Activated CD4-positive, alpha-beta memory T cell treated with anti-CD3 and anti-CD28 coated beads, Interleukin-2, amount 10 ng/mL, durations not matched to agents 7 days and 5 days (primary cell): ENCODE measurements at places on chromosomes 3 and 15. TPM values are rescaled to one million over a fixed set of nuclear protein-coding genes. Genes with fewer than 3 reads are reported as not detected.

- DNase-seq: no peak
- H3K27me3 ChIP-seq: peaks cover 36% of the 10 kb centered on the region
- no peaks in the 10 kb centered on the region for H3K4me1 ChIP-seq
- H3K36me3 ChIP-seq: no peaks in the 10 kb centered on the region
Measured at GRCh38 chr3:124459678-124460077, 270.6 kb upstream of the UMPS start.

Gene TM4SF1
- total RNA-seq: not detected

Gene RASGRF1
- not detected for total RNA-seq

DNA sequence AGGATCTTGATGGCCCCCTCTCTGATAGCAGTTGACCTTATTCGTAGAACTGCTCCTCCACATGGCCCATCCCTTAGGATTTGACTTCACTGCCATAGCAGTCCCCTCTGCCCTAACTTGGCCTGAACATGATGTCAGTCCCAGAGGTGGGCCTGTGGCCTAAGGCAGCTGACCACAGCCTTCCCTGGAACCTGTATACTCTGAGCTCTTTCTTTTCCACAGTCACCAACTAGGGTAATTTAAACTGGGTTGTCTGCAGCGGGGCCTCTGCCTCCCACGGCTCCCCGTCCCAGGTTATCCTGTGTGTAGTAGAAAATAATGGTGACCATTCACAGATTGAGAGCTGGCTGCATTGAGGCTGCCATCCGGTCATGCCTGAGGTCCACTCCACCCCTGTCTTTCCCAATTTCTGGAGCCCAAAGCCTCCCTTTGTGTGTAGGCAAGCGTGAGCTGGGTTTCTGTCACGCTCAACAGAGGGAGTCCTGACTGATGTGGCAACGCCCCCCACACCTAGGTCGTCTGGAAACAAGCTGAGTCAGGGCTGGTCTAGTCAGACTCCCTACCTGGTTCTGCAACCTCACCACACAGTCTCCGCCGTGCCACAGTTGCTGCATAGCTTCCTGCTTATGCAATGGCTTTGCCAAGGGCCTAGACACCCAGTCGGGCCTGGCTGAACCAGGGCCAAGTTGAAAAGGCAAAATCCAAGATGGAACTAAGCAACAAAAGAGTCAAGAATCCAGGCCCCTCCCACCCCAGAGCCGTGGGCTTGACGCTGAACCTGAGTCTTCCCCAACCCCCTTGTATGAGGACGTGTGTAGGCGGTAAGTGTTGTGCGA lies 284.5 kb downstream of the XXYLT1 start:
- H3K4me1 ChIP-seq: no peaks in the 10 kb centered on the region
- H3K36me3 ChIP-seq: no peaks in the 10 kb centered on the region
- H3K4me3 ChIP-seq: no peak overlapping the region
- peaks cover 12% of the 10 kb centered on the region for H3K27me3 ChIP-seq
- DNase-seq: no peak

DNA sequence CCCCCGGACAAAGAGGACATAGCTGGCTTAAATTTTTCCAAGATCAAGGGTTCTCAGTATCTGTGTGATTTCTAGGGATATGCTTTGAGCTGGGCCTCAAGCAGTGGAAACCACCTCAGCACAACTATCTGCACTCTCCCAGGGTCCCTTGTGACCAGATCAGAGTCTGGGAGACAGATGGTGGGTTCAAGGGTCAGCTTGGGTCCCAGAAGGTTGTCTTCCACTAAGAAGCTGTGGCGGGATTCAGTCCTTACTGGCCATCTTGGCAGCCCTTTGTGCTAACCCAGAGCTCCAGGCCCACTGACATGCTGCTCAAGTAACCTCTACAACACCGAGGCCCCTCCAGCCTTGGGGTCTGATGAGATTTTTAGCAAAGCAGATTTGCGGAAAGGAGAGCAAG lies 2.7 kb downstream of the INSYN1 start:
- H3K36me3 ChIP-seq: no peaks in the 10 kb centered on the region
- peaks cover 49% of the 10 kb centered on the region for H3K27me3 ChIP-seq
- H3K4me3 ChIP-seq: no peak overlapping the region
- DNase-seq: no peak
- H3K27ac ChIP-seq: no peak overlapping the region
- H3K4me1 ChIP-seq: no peaks in the 10 kb centered on the region

Gene LRTM1
- not detected for total RNA-seq

DNA sequence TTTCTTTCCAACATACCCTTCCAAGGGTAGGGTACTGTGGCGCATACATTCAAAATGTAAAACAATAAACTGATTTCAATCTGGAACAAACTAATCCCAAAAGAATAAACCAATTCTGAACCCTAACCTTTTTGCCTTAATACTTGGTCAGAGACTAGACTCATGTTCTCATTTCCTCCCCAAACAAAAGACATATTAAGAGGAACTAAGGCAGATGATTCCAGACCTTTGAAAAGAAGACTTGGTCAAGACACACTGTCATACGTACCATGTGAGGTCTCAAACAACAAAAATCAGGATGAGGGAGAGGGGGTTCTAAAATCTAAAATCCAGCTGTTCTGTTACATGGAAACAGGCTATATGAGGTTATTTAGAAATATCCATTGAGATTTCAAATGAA lies 102.1 kb downstream of the RFTN1 start:
- H3K27ac ChIP-seq: no peak overlapping the region
- H3K4me1 ChIP-seq: peaks cover 12% of the 10 kb centered on the region
- H3K36me3 ChIP-seq: peaks cover 10% of the 10 kb centered on the region
- no peak for DNase-seq

GRCh38 chr3:16599694-16600093 lies 5.5 kb downstream of the DAZL start:
- peaks cover 50% of the 10 kb centered on the region for H3K27me3 ChIP-seq
- DNase-seq: no peak
- H3K36me3 ChIP-seq: no peaks in the 10 kb centered on the region
- no peak overlapping the region for H3K4me3 ChIP-seq
- peaks cover 30% of the 10 kb centered on the region for H3K4me1 ChIP-seq

- H3K36me3 ChIP-seq: no peaks in the 10 kb centered on the region
- DNase-seq: no peak
- peaks cover 18% of the 10 kb centered on the region for H3K27me3 ChIP-seq
- H3K27ac ChIP-seq: no peak overlapping the region
Measured at GRCh38 chr15:70351941-70352774, 254.4 kb upstream of the TLE3 start.

DNA sequence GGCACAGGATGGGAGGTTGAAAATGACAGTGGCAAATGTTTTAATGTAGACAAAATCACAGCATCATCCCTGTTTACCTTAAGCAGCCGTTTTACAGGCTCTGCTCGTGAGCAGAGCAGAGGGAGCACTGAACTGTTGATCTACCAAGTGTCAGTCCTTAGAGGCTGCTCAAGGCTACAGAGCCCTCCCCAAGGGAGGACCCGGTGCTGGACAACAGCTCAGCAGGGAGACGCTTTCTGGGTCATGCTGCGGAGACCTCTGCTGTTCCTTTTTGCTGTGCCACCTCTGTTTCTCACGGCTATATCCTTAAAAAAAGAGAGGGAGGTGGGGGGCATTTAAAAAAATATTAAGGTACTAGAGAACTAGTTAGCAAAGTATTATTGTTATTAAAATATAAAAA lies 400.2 kb downstream of the GABRB3 start:
- H3K4me3 ChIP-seq: no peak overlapping the region
- H3K36me3 ChIP-seq: no peaks in the 10 kb centered on the region
- DNase-seq: no peak
- no peak overlapping the region for H3K27ac ChIP-seq

Gene ARL14
- total RNA-seq: not detected

Gene CD96
- 323 TPM for total RNA-seq

Gene GPR171
- total RNA-seq: 204 TPM

- H3K36me3 ChIP-seq: no peaks in the 10 kb centered on the region
- no peaks in the 10 kb centered on the region for H3K4me1 ChIP-seq
- H3K4me3 ChIP-seq: no peak overlapping the region
- DNase-seq: no peak
- no peak overlapping the region for H3K27ac ChIP-seq
Measured at GRCh38 chr3:104102386-104102785, 1264.3 kb upstream of the ALCAM start.

- H3K4me3 ChIP-seq: peak overlapping the region; percentile 27
- peak overlapping the region; percentile 80 for H3K27ac ChIP-seq
- peaks cover 83% of the 10 kb centered on the region for H3K4me1 ChIP-seq
- peaks cover 21% of the 10 kb centered on the region for H3K27me3 ChIP-seq
Measured at GRCh38 chr15:43514241-43515057, 3.0 kb upstream of the MAP1A start.

Gene GOLGA8S
- total RNA-seq: 0.38 TPM

DNA sequence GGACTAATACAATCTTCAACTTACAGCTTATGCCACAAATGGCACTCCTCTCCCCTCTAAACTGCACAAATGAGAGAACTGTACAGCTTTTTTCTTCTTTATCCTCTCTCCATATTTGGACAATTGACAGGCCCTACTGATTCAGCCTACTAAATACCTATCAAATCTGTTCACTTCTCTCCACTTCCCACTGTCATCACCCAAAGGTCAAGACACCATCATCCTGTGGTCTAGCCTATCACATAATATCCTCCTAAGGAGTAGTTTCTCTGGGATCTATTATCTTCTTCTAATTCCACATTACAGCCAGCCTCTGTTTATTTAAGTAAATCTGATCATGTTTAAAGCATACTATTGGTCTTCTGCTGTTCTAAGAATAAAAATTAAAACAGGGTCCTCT lies 33.0 kb upstream of the SLC12A8 start:
- no peak overlapping the region for H3K4me3 ChIP-seq
- H3K36me3 ChIP-seq: peaks cover 30% of the 10 kb centered on the region
- H3K27ac ChIP-seq: no peak overlapping the region
- no peak for DNase-seq
- no peaks in the 10 kb centered on the region for H3K27me3 ChIP-seq

Gene TRMT10C
- total RNA-seq: 22.7 TPM
